ENCODE measurements at places on chromosomes 7 and 10.

DNA sequence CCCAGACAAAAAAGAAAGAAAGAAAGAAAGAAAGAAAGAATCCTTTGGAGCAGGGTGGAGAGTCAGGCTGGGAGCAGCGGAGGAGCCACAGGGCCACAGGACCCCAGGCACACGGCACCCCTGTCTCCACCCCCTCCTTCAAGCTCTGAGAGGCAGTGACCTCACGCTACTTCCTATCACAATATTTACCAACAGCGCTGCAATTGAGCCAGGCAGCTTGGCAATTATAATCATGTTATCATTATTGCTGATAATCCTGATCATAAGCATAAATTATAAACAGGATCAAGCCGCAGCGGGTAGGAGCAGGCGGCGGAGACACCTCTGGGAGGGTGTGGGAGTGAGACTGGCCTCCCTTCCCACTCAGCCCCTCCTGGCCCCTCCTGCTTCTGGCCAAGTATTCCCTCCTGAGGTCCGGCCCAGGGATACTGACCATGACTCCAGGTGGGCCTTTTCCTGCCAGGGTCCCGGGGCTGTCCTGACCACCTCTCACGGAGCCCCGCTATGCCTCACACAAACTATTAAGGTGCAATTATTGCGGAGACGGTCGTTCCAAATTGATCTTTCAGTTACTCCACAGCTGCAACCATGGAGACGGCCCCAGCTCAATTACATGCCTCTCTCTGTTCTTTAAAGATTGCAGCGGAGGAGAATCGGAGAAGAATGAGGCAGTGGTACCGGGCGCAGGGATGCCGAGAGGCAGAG is 10.0 kb upstream of the GTF2IRD1 start:
- no peak for DNase-seq

GRCh38 chr7:125878988-125879387 is 949.4 kb upstream of the POT1 start:
- DNase-seq = no peak

DNA sequence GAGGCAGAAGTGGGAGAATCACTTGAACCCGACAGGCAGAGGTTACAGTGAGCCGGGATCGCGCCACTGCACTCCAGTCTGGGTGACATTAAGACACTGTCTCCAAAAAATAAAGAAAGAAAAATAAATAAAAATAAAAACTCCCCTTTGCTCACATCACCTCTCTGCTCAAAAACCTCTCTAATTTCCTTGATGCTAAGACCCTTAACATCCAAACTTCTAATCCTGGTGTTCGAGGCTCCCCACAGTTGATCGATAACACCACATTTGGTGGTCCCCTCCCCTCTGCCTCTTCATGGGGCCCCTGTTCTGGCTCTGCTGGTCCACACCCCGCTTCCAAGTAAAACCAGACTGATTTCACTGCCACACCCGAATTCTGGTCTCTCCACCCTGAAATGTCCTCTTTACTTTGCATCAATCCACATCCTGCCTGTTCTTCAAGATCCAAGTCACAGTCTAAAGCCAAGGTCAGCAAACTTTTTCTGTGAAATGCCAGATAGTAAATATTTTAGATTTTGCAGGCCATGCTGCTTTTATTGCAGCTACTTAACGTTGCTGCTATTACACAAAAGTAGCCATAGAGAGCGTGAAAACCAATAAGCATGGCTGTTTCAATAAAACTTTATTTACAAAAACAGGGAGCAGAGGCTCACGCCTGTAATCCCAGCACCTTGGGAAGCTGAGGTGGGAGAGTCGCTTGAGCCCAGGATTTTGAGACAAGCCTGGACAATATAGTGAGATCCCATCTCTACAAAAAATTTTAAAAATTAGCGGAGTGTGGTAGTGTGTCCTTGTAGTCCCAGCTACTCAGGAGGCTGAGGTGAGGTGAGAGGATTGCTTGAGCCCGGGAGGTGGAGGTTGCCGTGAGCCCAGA is 11.8 kb downstream of the MOSPD3 start:
- no peak for DNase-seq

DNA sequence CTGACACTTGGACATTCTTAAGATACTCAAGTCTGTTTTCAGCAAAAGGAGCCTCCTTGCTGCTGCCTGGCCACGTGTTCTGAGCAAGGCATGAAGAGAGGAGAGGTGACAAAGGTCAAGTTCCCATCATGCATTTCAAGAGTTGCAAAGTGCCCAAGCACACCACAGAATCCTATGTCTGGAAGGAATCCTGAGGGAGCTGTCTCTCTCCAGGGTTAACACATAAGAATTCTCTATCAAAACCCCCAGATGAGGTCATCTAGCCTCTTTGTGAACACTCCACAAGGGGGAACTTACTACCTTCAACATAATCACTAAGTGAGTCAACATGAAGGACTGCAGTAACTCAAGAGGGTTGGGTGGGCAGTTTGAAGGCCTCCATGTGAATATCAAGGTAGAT is 155.5 kb downstream of the RNF216 start:
- DNase-seq = no peak

- no peak for DNase-seq
Observed at GRCh38 chr10:79187121-79187940, 118.6 kb downstream of the ZMIZ1 start.

GRCh38 chr7:2041496-2042367 is 191.0 kb downstream of the MAD1L1 start:
- no peak for DNase-seq

- no peak for DNase-seq
Observed at GRCh38 chr7:73730485-73730884, 8.1 kb downstream of the ABHD11 start.

All from GM12891 (cell line).